ENCODE measurements at places on chromosomes 13 and 19.

DNA sequence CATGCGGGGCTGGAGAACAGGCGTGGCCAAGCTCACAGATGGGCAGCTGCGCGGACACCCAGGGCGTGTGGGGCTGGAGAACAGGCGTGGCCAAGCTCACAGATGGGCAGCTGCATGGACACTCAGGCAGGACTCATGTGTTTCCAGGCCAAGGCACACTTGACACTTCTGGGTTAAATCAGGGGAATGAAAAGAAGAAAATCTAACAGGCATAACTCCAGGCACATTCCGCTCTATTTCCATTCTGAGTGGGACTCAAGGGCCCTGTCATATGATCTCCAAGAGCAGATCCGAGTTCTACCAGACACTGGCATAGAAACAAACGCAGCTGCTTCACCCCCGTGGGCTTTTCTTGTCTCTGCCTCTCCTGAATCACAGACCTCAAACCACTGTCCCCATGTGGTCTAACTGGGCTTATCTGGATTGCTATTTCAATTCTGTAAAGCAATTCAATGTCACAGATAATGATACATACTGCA, 17.4 kb upstream of the C13orf46 start:
- no peak for DNase-seq

DNA sequence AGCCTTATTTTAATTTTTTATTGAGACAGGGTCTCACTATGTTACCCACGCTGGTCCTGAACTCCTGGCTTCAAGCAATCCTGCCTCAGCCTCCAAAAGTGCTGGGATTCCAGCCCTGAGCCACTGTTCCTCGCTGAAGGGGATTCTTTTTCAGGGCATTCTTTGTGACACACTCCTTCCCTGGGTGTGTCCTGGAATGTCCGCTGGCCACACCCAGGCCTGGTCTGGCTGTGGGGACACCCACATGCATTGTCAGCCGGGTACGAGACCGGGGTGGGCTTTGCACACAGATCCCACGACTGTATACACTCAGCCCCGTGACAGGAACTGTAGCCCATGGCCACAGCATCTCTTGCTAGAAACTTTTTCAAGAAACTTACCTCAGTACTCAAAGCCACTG, 34.4 kb upstream of the GATAD2A start:
- no peak for DNase-seq

GRCh38 chr19:46126086-46126580, 1.6 kb upstream of the IGFL3 start:
- no peak for DNase-seq

DNA sequence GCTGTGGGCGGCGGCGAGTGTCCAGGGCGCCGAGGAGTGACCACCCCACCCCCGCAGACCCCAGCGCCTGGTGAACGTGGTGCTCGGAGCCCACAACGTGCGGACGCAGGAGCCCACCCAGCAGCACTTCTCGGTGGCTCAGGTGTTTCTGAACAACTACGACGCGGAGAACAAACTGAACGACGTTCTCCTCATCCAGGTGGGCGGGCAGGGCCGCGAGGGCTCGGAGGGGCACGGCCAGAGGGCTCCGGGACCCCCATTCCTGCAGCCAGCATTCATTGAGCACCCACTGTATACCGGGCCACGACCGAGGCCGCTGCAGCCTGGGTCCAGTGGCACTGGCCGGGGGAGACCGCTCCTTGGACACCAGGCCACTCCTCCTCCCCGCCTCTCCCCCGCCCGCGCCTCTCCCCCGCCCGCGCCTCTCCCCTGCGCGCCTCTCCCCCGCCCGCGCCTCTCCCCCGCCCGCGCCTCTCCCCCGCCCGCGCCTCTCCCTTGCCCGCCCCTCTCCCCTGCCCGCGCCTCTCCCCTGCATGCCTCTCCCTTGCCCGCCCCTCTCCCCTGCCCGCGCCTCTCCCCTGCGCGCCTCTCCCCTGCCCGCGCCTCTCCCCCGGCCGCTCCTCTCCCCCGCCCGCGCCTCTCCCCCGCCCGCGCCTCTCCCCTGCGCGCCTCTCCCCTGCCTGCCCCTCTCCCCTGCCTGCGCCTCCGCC, 3.2 kb downstream of the PRTN3 start:
- DNase-seq = no peak

- DNase-seq = no peak
Measured at GRCh38 chr13:113848431-113849260, 15.2 kb downstream of the GAS6 start.

- DNase-seq = no peak
Measured at GRCh38 chr19:31783592-31783991, 434.4 kb upstream of the TSHZ3 start.

- DNase-seq = no peak
Measured at GRCh38 chr19:30388327-30388726, 16.1 kb downstream of the ZNF536 start.

GRCh38 chr13:47747901-47748300, 253.2 kb downstream of the SUCLA2 start:
- DNase-seq = no peak

- no peak for DNase-seq
Measured at GRCh38 chr19:17737690-17738153, 13.6 kb upstream of the FCHO1 start.

DNA sequence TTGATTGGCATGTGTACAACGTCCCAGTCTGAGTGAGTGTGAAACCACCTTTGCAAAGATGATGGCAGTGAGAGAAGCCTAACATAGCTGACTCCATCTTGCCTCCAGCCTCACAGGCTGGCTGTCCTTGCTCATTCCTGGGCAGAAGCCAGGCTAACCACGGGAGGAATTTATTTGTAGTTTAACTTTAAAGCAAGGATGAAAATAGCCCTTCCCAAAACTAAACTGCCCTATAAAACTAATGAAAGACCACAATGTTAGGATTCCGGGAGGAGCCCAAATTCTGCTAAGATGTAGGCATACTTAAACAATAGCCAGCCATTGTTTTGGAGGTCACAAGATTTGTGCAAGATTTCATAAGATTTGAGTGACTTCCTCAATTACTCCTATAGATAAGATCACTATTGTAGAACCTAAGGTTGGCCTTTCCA, 96.6 kb upstream of the LSM14A start:
- DNase-seq = no peak

DNA sequence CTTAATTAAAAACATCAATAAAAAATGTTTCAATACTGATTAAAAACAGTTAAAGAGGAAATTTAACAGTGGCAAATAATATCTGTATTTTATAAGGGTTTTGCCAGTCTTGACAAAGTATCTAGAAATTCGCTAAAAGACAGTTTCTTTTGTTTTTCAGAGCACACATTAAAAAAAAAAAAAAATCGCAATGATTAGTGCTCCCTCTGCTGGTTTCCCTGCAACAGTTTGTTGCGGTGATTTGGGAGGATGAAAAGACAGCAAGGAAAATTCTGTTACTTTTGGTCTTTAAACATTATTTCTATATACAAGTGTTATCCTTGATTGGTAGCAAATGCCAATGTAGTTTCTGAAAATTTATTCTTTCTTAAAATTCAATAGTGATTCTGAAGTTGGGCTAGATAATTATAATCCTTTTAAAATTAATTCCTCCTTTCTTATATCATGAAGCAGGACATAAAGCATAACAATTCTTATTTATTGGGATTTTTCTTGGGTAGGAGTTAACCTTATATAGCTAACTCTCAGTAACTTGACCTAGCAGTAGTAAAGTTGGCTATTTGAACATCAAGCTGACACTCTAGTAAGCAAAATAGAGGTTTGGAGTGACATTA, 23.1 kb upstream of the SPRY2 start:
- no peak for DNase-seq

- no peak for DNase-seq
Measured at GRCh38 chr13:97953376-97953970, at the start of gene IPO5. IPO5 (plus strand) TSS chr13:97953675; CDS start chr13:97976697, 23,022 bp downstream.

DNA sequence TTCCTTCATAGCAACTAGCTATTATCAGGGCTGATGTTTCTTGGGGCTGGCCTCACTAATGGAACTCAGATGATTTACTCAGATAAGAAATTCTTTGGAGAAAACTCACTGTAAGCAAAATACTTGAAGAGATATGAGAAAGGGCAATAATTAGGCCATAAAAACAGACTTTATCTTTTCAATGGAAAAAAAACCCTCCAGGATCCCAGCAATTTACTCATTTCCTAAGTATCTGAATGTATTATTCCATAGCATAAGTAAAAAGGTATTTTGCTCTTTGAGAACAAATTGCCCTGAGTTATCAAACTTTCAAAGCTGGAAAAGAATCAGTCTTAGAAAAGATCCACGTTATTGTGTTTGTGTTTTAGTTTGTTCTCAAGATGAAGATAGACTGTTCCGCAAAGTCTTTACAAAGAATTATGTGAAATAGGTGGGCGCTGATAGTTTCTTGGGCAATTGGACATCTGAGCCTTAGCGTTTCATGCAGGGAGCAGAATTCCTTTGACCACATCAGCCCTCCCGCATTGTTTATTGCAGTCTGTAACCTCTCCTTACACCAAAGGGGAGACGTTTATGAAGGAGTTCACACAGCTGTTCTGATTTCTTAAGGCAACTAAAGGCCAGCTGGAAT, 29.1 kb upstream of the CSNK1A1L start:
- DNase-seq = no peak

DNA sequence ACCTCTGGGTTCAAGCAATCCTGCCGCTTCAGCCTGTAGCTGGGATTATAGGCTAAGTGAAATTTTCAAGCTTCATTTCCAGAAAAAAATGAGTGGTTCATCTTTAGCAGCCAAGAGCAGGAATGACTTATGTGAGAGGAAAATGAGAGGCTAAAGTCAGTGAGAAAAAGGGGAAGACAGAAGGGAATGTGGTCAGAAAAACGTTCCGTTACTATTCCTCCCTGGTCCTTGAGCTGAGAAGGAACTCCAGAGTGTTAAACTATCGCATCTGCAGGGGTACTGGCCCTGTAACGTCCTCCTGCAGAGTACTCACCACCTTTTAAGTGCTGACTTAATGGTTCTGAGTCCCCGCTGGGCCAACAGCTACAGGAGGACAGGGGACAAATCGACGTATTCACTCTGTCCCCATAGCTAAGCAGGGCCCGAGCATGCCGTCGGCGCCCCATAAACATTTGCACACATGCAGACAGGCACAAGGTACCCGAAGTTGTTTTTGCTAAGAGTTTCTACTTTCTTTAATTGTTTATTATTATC, 88.1 kb downstream of the FLT1 start:
- DNase-seq = no peak

DNA sequence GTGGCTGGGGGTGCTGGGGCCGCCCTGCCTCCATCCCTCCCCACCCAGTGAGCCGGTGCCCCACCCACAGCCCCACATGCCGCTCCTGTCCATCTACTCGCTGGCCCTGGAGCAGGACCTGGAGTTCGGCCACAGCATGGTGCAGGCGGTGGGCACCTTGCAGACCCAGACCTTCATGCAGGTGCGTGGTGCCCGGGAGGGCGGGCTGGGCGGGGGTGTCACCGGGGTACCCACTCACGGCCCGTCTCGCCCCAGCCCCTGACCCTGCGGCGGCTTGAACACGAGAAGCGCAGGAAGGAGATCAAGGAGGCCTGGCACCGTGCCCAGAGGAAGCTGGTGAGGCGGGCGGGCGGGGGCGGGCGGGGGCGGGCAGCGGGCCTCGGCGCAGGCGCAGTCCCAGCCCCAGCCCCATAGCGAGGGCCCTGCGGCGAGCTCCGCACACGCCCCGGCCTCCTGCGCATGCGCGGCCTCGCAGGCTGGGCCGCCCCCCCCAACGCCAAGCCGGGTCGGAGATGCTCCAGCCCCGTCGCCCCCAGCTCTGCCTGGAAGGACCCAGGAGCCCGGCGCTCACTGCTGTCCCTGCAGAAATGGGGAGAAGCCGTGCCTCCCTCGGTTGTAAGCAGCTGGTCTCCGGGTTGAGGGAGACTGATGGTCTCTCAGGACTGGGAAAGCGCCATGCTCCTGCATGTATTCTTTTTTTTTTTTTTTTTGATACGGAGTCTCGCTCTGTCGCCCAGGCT, 7.7 kb downstream of the ARHGAP45 start:
- DNase-seq = peak; percentile 87

DNA sequence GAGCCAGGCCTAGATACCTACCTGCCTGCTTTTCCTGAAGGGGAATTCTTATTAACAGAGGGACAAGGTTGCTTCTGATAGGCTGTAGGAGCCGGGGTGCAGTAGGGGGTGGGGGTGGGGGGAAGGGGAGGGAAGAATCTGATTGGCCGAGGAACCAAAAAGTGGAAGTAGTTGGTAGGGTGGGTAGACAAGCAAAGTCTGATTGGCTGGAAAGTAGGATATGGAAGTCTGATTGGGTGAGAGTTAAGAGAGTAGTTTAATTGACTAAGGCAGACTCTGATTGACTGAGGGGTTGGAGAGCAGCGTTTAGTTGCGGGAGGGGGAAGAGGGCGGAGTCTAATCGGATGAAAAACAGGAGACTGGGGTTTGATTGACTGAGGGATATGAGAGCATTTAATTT, 9.4 kb upstream of the CYP4F22 start:
- DNase-seq = no peak

DNA sequence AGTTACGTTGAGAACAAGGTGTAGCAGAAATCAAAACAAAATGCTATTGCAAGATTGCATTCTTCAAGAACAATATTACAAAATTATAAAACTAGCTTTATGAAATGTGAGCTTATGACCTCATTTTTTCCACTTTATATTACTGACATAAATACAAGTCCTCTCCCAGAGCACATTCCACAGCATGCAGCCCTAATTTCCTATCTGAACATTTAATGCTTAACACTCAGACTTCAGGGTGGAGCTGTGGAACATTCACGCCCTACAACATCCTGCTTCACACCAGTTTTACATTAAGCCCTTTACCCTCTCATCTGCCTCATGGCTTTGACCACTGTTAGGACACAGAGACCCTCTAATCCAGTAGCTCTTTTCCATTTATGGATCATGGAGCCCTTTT, 65.5 kb downstream of the EPSTI1 start:
- no peak for DNase-seq

- no peak for DNase-seq
Measured at GRCh38 chr19:47352095-47352494, 3.0 kb downstream of the DHX34 start.

DNA sequence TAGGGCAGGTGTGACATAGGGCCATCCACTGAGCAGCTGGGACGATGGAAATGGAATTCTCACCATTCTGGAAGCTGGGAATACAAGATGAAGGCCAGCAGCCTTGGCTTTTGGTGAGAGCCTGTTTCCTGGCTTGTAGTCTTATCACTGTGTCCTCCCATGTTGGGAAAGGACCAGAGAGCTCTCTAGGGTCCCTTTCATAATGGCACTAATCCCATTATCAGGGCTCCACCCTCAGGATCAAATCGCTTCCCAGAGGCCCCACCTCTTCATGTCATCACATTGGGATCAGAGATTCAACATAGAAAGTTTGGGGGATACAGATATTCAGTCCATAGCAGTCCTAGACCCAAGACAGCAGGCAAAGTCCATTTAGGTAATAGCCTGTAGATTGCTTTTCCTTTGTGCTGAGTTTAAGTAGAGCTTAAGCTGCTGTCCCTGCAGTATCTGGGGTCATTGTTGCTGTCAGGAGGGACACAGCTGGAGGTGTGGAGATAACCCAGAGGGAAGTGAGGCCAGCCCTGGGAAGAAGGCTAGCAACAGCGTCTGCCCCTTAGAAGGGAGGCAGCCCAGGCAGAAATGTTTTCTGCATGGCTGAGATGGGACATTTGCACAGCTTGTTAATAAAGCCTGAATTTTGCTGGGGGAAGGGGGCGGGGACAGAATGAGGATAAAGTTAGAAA, 136.5 kb upstream of the GPR12 start:
- DNase-seq = no peak

GRCh38 chr13:62371737-62372136, 956.1 kb upstream of the PCDH20 start:
- DNase-seq = no peak
